ENCODE measurements at places on chromosomes 12 and 14. TPM values are rescaled to one million over a fixed set of nuclear protein-coding genes. Genes with fewer than 3 reads are reported as not detected.

The KRT74 gene
- total RNA-seq = not detected

The HNRNPA1 gene
- total RNA-seq = 3,071 TPM

The PTPN6 gene
- total RNA-seq = 10.3 TPM

The TAS2R19 gene
- total RNA-seq = not detected

The NTF3 gene
- total RNA-seq = not detected

The ABCC9 gene
- 0.01 TPM for total RNA-seq
